Smooth muscle cell of bladder (primary cell): ENCODE measurements at places on chromosomes 5 and 9. TPM values are rescaled to one million over a fixed set of nuclear protein-coding genes. Genes with fewer than 3 reads are reported as not detected.

Gene DAB2IP
- 7.5 and 12.2 TPM in 2 replicates for total RNA-seq

Gene SLC45A2
- total RNA-seq, result 0.14 and 0.18 TPM in 2 replicates

Gene PRELID1
- 86.3 and 92.4 TPM in 2 replicates for total RNA-seq

Gene RUFY1
- 50.3 and 61.5 TPM in 2 replicates for total RNA-seq

Gene CEP72
- 1.1 and 2.0 TPM in 2 replicates for total RNA-seq

Gene ABL1
- total RNA-seq, result 62.0 and 68.1 TPM in 2 replicates

Gene SLC9A3
- 0.43 and 0.55 TPM in 2 replicates for total RNA-seq

Gene IFNB1
- total RNA-seq, result not detected in 2 replicates

Gene KCNV2
- not detected in 2 replicates for total RNA-seq

Gene ZNF300
- 4.6 and 5.5 TPM in 2 replicates for total RNA-seq

Gene MLANA
- not detected in 2 replicates for total RNA-seq

Gene FYB1
- total RNA-seq, result not detected in 2 replicates

Gene MORN5
- not detected in 2 replicates for total RNA-seq

Gene CFAP90
- total RNA-seq, result 0.18 TPM in 1 of 2 replicates, not detected in the other

Gene TAL2
- total RNA-seq, result not detected in 2 replicates

Gene SLC25A2
- total RNA-seq, result 0.14 and 0.18 TPM in 2 replicates

Gene OR1Q1
- total RNA-seq, result not detected in 2 replicates

Gene MELK
- 5.0 and 6.0 TPM in 2 replicates for total RNA-seq

Gene ERGIC1
- 105 and 146 TPM in 2 replicates for total RNA-seq

Gene CCDC180
- total RNA-seq, result 1.7 TPM in 2 replicates

Gene WNT8A
- not detected in 2 replicates for total RNA-seq

Gene INSL6
- total RNA-seq, result not detected in 2 replicates

Gene SLC6A3
- under 0.01 TPM in 1 of 2 replicates, not detected in the other for total RNA-seq

Gene CDKN2B-AS1
- total RNA-seq, result 3.6 and 4.8 TPM in 2 replicates

Gene PTPRD
- 3.8 and 6.9 TPM in 2 replicates for total RNA-seq

Gene PFN3
- not detected in 2 replicates for total RNA-seq

Gene TPPP
- total RNA-seq, result 0.09 and 0.14 TPM in 2 replicates

Gene PROB1
- 0.71 and 1.0 TPM in 2 replicates for total RNA-seq

Gene TRPM6
- total RNA-seq, result 0.09 and 0.28 TPM in 2 replicates

Gene LCN15
- not detected in 2 replicates for total RNA-seq
